Fibroblast of gingiva (primary cell): ENCODE measurements at places on chromosomes 6 and 20.

DNA sequence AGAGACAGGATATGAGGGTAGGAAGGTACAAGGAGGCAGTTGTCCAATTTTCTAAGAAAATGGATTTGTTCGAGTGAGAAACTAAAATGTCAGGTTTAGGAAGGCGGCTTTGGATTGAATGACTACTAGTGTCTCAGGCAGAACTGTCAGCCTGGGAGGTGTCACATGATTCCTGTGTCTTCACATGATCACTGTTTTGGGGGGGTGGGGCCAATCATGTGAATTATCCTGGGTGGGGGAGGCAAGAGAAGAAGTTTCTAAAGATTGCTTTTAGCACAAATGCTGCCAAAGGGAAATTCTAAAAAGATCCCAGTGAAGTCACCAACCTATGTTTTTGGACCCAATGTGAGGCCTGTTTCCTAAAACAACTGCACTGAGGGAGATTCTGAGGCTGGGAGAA, 2.3 kb downstream of the SIRPA start:
- DNase-seq = no peak

DNA sequence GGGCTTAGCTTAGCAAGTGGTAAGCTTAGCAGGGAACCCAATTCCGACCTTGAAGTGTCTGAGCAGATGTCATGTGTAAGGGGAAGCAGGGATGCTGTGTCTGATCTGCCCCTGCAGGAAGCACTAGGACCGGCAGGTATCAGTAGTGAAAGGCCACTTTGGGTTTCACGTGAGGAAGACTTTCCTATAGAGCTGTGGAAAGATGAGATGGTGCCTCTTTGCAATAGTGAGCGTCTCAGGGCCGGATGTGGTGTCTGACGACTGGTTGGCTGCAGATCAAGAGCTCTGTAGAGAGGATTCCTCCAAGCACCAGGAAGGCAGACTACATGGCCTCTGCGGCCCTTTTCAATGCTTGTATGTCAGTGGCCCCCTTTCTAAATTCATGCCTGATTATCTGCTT, 98.3 kb downstream of the TIAM2 start:
- DNase-seq = no peak

DNA sequence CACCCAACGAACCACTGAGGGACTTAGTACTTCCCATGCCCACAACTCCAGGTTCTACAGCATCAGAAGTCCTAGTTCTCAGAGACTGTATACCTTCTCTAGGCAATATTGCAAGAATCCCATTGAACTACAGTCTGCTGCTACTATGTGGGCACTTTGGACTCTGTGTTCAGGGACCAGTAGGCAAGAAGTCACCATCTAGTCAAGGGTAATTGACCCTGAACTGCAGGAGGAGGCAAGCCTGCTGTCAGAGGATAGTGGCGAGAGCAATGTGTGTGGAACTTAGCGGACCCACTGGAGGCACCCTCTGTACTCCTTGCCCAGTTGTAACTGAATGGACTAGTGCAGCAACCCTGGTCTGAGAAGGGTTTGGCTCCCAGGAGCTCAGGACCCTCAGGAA, 15.7 kb downstream of the HEBP2 start:
- no peak for DNase-seq

- DNase-seq = no peak
Observed at GRCh38 chr6:169555971-169556617, 145.7 kb downstream of the WDR27 start.

DNA sequence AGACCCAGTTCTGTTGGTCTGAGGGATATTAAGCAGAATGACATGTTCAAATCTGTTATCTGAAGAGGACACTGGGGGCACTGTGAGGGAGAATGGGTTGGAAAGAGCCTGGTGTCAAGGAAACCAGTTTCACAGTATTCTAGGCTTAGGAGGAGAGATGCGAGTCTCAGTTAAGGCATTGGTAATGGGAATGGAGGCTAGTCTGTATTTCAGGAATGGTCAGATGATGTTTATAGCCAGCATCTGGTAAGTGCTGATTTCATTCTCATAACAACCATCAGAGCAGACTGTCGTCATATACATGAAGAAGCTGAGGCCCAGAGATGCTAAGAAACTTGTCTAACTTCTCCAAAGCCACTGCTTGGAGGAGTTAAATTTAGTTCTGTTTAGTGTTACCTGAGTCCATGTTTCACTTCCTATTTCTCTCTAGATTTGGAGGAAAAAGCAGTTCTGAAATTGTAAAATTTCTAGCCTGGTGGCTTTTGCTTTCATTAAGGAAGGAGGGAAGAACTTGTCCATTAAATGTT, 242.0 kb downstream of the ARID1B start:
- DNase-seq = no peak

- DNase-seq = no peak
Observed at GRCh38 chr6:35742842-35743241, 6.0 kb downstream of the ARMC12 start.

GRCh38 chr20:60049601-60050000, 91.4 kb downstream of the CDH26 start:
- no peak for DNase-seq

DNA sequence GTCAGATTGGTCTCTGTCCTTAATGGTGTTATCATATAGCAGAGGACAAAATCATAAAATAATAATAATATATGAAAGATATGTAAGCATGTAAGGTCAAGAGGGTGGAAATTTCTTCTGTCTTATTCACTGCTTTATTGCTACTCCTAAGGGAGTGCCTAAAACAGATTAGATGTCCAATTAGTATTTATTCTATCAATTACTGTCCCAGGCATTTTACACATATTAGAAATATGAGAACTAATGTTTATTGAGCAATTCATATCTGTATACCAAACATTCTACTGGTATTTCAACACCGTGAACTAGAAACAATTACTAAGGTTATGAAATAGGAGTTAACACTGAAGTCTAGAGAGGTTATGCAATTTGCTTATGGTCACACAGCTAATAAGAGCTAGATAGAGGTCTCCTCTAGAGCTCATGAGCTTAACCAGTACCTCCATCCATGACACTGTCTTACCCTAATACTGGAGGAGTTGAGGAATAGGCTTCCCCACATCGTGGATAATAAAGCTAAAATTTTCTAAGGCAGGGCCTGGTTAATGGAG, 302.3 kb downstream of the PLCB1 start:
- DNase-seq = peak; percentile 71

GRCh38 chr20:49868964-49869363, 46.4 kb downstream of the SPATA2 start:
- DNase-seq = no peak

GRCh38 chr6:46190889-46191288, 20.1 kb upstream of the ENPP5 start:
- DNase-seq = no peak

GRCh38 chr6:7617801-7618764, 28.1 kb downstream of the SNRNP48 start:
- peak; percentile 98 for DNase-seq

DNA sequence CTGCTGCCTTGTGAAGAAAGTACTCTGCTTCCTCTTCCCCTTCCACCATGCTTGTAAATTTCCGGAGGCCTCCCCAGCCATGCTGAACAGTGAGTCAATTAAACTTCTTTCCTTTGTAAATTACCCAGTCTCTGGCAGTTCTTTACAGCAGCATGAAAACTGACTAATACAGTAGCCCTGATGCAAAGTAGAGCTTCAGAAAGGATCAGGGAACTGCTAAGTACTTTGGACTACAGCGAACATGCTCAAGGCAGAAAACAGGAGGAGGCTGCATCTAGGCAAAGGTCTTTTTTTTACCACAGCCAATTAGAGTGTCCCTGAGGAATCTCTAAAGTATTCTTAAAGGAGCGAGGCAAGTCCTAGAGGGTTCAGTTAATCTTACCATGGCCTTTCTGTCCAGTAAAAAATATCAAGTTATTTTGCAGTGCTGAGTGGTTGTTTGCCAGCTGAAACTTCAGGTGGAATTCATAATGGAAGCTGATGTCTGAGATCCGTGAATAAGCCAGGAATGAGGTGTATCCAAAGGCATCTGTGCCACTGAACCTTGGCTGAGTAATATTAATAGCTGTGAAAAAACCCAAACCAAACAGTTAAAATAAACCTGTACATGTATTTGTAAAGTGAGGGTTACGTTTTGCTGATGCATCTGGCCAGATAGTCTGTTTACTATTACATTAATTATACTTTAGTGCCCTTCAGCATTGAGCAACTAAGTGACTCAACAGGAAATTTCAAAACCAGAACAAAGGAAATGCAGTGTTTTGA, 170.4 kb downstream of the PHF3 start:
- peak; percentile 80 for DNase-seq

DNA sequence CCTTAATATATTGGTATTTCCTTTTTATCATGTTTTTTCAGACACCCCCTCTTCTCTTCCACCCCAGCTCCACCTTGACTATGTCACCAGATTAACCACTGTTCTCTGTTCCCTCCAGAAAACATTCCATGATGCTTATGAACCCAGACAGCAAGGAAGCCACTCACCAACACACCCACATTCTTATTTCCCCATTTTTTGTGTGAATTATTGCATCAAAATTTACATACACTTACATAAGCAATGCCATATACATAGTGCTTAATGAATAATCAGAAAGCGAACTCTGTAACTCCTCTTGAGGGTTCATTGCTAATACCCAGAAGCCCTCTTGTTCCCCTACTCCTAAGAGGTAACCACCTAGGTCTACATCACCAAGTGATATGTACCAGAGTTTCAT, 182.3 kb upstream of the CDYL start:
- no peak for DNase-seq

DNA sequence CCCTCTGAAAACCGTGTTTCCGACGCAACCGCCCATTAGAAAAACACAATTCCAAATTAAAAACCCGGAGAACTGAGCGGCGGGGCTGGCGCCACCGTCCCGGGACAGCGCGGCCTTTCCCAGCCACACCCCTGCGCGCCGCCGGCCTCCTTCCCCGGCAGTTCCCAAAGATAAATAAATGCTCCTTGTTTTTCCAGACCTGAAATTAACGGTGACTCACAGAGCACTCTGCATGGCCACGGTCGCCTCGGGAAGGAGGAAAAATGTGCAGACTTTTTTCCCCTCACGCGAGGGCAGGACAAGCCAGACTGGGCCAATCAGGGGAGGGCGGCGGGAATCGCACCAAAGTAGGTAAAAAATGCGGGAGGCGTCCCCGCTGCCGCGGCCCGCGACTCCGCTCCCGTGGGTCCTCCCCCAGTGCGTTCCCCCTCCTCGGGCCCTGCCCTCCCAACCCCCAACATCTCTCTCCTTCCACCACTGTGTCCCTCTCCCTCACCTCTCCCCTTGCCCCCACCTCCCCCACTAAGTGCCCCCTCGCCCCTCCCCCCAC, 828 bp upstream of the DSTN start:
- DNase-seq = peak; percentile 96

DNA sequence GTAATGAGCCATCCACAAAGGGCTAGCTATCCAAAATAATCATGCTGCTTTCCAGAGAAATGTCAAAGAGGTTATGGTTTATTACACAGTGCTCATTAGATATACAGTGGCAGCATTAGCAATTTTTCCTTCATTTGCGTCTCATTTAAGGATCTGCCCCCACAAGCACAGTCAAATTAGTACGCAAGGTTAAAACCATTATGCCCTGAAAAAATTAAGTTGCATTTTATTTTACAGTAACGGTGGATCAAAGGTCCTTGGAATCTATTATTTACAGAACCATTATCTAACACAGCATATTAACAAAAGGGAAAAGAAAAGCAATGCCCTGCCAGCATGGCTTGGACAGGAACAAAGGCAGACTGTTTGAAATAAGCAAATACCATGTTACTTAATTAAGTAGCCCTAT, 144.8 kb downstream of the PDSS2 start:
- no peak for DNase-seq

DNA sequence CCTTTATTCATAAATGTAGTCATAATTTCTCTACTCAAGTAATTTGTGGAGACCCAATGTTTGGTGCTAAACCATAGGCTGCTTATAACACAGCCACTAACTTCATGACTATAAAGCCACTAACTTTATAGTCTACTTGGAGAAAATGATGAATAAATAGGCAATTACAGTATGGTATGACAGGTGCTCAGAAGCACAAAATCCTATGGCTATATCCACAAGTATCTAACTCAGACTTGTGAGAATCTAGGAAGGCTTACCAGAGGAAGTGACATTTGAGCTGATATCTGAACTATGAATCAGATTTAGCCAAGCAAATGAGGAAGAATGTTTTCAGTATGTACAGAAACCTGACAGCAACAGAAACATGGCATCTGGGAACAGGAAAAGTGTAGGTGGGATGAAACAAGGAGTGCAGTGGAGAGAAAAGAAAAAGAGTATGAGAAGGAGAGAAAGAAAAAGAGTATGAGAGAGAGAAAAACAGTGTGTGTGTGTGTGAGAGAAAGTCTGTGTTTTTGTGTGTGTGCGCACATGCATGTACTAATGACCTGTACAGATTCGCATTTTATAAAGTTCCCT, 59.9 kb downstream of the REV3L start:
- no peak for DNase-seq

GRCh38 chr6:21228876-21229460, 364.6 kb upstream of the SOX4 start:
- no peak for DNase-seq

- DNase-seq = no peak
Observed at GRCh38 chr6:40588070-40588384, 863 bp upstream of the LRFN2 start.

DNA sequence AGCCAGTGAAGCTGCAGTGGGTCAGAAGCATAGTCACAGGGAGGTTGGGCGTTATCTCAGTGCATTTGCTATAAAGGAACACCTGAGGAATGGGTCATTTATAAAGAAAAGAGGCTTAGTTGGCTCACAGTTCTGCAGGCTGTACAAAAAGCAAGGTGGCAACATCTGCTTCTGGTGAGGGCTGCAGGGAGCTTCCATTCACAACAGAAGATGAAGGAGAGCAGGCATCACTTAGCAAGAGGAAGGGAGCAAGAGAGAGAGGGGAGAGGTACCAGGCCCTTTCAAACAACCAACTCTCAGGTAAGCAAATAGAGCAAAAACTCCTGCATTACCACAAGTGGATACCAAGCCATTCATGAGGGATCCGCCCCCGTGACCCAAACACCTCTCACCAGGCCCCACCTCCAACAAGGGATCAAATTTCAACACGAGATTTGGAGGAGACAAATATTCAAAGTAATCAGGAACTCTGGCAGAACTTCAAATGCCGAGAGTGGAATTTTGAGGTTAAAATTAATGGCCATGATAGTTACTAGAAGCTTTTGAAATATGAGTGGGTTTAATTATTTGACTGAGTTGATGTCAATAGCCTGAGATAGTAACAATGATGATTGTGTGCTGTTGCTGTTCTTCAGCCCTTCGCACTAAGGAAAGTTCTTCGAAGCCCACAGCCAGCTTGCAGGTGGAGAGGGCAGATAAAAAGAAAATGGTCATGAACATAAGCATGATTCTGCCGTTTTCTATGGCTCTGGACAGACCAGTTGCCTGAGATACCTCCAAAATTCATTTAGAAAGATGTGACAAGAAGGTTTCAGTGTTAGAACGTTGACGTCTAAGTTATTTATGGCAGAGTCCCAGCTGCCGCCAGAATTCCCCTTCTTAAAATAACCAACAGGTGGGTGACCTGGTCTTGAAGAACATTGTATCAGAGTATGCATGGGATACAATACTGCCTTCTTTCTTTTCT, 55.3 kb upstream of the ADTRP start:
- no peak for DNase-seq

DNA sequence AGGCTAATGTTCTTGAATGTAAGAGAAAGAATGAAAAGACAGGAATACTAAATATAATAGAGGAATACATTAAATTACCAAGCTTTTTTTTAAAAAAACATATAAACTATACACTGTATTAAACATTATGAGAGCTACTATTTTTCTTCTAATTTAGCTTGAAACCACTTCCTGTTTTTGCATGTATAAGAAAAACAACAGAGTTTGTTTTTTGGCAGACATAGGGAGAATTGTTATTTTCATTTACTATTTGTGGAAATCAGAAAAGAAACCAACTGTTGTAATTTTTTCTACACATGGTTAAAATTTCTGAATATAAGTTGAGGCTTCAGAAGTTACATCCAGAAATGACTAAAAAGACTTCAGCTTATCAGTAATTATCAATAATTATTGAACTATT, 991.8 kb upstream of the GJE1 start:
- DNase-seq = no peak
